Thoracic aorta (tissue), 2 donors: ENCODE measurements at places on chromosomes 6 and 20. TPM values are rescaled to one million over a fixed set of nuclear protein-coding genes. Genes with fewer than 3 reads are reported as not detected.
A peak's percentile ranks its signal among the peaks of the same experiment; 100 is the strongest.

The PCK1 gene
- total RNA-seq, result 4.2 TPM

The HLA-DMB gene
- 34.4 TPM for total RNA-seq

- no peak for DNase-seq
Measured at GRCh38 chr20:7505152-7505834, 435.0 kb downstream of the HAO1 start.

DNA sequence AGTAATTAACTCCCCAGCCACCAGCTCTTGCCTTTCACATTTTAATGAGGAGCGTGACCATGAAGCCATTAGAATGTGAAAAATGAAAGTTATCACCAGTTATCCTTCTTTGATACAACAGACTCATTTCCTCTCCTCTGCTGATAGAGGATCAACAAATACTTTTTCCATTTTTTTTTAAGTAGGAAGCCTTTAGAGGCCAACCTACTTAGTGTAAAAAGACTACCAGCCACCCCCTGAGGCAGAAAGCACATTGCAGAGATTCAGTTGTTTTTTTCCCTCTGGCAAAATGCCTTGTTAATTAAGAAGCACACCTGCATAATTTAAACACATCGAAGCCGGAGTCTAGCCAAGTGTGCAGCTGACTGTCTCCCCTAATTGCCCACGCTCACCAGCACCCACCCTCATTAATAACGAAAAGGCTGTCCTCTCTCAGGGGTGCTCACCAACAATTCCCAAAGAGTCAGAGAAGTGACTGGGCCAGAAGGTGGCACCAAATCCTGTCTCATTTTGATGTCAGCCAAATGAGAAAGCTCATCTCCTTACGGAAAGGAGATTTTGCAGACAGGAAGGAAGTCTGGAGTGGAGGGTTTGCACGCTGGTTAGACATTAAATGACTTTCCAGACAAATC is 60.9 kb upstream of the MC3R start:
- DNase-seq, result no peak

- no peak for DNase-seq
Measured at GRCh38 chr20:11270566-11270965, 596.8 kb upstream of the JAG1 start.

DNA sequence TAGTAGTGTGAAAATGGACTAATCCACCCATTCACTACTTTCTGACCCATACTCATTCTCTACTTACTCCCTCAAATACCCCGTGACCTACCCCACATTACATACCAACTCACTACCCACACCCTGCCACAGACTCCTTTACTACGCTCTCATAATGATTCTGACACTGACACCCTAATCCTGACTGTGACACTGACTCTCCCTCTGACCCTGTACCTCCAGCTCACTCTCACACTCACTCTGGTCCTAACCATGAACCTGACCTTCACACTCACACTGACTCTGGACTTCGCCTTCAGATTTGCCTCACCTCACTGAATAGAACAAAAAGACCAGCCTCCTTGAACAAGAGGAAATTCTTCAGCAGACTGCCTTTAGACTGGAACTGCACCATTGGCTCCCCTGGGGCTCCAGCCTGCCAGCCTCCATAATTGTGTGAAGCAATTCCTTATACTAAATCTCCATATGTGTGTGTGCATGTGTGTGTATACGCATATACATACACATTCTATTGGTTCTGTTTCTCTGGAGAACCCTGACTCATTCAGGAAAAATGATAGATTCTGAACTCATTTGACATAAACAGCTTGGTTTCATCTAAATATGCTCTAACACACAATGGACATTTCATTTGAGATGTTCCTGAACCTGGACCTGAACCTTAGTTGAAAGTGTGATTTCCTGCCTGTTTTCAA is 10.5 kb upstream of the ZNF343 start:
- DNase-seq, result no peak

DNA sequence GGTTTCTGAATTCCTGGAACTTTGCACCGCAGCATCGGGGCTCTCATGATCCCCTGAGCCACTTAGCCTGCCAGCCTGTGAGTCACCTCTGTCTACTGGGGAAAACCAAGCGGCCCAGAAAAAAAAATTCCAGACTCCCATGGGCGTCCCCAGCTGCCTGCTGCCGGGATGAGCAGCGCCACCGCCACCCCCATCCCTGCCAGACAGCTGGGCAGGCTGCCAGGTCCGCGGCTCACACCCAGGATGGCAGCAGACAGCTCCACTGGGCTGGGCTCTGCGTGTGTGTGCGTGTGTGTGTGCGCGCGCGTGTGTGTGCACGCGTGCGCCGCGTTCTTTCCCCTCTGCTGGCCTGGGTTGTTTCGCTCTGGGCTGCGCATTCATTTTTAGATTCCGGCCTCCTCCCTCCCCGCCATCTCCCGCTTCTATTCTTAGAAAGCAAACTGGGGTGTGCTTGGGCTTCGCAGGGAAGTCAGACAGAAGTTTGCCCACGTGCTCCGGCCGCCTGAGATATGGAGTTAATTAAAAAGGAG is 38.9 kb upstream of the PMEPA1 start:
- DNase-seq, result peak; percentile 89

- no peak for DNase-seq
Measured at GRCh38 chr20:916825-917224, 691 bp upstream of the ANGPT4 start.

DNA sequence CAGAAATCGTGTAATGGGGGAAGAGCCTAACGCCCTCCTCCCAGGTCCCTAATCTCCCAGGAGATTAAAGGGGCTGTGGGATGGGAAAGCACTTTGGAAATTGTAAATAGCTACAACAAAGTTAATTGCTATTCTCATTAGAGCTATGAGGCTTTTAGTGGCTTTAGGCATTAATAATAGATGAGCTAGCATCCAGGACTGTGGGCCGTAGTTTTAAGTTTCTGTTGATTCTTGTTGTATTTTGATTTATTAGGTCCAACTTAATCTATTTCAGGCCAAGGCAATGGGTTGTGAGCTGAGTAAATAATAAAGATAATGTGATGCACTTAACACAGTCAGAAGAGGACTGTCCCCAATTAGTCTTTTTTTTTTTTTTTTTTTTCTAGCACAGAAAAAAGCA is 67.7 kb downstream of the ANKRD6 start:
- DNase-seq, result no peak

DNA sequence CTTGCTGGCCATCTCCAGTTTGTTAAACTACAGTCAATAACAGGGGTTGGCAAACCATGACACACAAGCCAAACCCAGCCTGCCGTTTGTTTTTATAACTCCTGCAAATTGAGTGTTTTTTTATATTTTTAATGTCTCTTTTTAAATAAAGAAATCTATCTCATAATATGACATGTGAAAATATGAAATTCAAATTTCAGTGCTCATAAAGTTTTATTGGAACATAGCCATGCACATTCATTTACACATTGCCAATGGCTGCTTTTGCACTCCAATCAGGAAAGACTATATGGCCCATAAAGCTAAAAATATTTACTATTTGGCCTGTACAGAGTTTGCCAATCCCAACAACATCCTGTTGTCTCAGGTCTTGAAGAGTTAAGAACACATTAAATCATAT is 129.0 kb upstream of the SRSF6 start:
- DNase-seq, result no peak

GRCh38 chr20:60262967-60263603 is 304.9 kb downstream of the CDH26 start:
- no peak for DNase-seq

DNA sequence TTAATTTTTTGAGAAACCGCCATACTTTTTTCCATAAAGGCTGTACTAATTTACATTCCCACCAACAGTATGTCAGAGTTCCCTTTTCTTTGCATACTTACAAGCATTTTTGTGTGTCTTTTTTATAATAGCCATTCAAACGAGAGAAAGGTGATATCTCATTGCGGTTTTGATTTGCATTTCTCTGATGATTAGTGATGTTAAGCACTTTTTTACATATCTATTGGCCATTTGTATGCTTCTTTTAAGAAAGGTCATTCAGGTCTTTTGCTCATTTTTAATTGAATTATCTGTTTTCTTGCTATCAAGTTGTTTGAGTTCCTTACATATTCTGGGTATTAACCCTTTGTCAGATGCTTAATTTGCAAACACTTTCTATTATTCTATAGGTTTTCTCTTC is 176.1 kb upstream of the UFL1 start:
- no peak for DNase-seq
